Activated CD4-positive, alpha-beta T cell treated with anti-CD3 and anti-CD28 coated beads, Interleukin-2, amount 50 U/mL, for 24 hours (primary cell): ENCODE measurements at places on chromosomes 16 and 17.

DNA sequence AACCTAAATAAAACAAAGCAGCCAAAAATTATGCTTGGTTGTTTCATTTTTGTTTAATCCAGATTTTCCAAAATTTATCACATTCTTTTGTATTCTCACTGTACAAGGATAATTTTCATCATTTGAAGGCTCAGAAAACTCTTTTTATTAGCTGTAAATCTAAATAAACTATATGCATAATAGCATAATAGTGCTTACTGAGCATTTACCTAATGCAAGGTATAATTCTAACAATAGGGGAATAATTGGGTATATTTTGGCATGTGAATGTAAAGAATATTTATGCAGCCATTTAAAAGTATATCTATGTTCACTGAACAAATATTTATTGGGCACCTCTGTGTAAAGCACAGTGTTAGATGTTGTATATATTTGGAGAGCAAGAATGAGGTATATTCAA lies 17.0 kb downstream of the PALB2 start:
- DNase-seq = no peak

- DNase-seq = no peak
These were observed 171.7 kb downstream of the LAT start for GRCh38 chr16:29156511-29156910.

GRCh38 chr17:48472411-48473281 lies 42.6 kb upstream of the SKAP1 start:
- DNase-seq = no peak

DNA sequence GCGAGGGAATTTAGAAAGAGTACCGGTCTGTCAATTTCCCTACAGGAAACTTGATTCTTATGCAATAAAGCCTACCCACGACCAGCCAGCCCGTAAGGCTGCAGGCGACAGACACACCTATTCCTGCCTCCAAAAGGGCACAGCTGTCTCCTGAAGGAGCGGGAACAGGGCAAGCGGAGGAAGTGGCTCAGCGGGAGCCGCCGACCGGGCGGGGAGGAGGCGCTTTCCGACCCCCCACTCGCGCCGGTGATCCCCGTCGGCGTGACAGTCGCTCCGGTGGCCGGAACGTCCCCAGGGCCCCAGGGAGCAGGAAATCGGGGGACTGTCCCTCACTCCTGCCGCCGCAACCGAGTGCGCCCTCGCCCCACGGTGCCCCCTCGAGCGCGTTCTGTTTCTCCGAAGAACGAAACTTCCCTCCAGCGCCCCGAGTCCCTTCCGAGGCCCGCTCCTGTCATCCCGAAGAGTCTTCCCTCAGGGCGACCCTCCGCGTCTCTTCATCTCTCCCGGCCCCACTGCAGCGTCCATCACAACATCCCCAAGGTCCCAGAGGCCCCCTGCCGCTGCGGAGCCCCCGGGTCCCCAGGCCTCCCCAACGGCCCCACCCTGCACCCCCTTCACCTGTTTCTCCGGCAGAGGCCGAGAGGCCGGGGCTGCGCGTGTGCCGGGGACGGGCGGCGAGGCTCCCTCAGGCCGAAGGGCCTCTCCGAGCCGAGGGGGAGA lies 421 bp downstream of the STAT3 start:
- DNase-seq = no peak

- DNase-seq = no peak
These were observed 104.7 kb downstream of the SOCS1 start for GRCh38 chr16:11151156-11151884.

GRCh38 chr17:1762901-1763898 lies 1.3 kb downstream of the SERPINF1 start:
- DNase-seq = no peak

- DNase-seq = no peak
These were observed 190.7 kb downstream of the FOXL1 start for GRCh38 chr16:86768999-86769398.

GRCh38 chr17:40425741-40426140 lies 8.0 kb upstream of the TOP2A start:
- DNase-seq = no peak

DNA sequence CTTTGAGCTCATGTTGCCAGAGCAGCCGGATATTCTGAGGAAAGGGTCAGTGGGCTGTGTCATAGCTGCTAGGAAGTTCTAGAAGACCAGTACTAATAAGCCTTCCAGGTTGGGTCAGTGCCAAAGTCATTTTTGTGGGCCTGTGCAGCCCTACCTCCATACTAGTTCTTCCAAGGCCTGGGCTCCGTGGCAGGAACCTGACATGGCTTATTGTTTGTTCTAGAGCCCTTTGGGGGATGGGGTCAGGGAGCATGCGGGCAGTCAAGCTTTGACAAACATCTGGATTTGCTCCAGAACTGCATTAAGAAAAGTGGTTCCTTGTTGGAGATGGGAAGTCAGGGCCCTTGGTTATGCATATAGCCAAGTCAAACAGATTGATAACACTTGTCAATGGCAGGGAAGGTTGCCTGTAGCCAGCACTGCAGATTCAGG lies 7.6 kb downstream of the ALKBH5 start:
- DNase-seq = no peak

GRCh38 chr16:29925781-29926710 lies at the start of gene KCTD13:
TSS of gene KCTD13 (minus strand) at chr16:29926226. CDS start at chr16:29926033, 193 bp downstream.
- peak; percentile 85 for DNase-seq

- no peak for DNase-seq
These were observed 282.9 kb upstream of the N4BP1 start for GRCh38 chr16:48892893-48893292.

DNA sequence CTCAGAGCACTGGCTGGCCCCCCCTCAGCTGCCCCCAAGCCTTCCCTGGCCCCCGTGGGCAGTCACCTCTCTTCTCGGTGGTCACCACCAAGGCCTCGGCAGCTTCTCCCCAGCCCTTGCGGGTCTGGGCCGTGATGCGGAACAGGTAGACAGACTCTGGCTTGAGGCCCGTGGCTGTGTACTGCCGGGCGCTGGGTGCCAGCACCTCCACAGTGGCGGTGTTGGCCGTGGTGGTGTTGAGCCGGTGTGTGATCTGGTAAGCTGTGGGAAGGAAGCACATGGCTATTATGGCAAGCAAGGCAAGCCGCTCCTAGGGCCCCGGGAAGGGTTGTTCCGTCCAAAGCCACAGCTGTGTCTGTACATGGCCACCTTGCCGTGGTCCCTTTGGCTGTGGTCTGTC lies 78.4 kb upstream of the CDC42EP4 start:
- no peak for DNase-seq

GRCh38 chr16:88784074-88784855 lies 755 bp downstream of the PIEZO1 start:
- no peak for DNase-seq

DNA sequence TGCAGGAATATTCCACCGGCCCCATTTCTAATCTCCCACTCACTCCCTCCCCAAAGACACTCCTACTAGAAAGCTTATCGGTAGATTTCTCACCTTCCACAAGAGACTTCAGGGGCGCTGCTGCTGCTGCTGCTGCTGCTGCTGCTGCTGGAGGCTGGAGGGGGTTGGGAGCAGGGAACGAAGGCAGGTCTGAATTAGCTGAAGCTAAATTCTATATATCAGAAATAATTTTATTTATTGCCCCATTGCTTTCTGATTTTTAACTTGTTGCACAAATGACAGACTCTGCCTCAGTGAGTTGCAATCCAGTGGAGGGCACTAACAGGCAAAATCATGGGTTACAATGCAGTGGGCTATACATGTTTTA lies 25.8 kb upstream of the HLF start:
- DNase-seq = no peak

DNA sequence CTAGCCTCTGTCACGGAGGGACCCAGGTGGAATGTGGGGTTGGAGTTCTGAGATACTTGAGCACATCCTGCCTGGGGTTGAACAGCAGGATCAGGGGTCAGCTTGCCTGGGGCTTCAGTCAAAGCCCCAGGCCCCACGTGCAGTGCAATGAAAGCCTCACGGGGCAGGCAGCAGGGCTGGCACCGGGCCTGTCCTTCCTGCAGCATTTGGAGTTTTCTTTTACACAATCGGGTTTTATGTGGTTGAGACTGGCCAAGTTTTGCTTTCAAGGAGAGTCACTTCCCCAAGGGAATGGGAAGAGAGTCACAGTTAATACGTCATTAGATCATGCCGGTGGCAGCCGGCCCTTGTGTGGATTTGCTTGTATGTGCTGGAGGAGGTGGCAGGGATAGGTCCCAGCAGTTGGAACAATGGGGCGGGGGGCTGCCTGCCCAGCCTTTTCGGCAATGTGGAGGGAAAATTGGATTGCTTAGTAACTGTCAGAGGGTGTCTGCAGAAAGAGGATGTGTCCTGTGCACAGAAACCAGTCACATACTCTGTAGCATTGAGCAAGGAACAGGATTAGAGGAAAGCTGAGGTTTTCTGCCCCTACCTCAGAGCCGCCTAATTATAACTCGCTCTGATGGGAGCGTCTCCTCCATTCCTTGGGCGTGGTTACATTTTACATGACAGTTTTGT lies 4.5 kb downstream of the RMI2 start:
- no peak for DNase-seq

DNA sequence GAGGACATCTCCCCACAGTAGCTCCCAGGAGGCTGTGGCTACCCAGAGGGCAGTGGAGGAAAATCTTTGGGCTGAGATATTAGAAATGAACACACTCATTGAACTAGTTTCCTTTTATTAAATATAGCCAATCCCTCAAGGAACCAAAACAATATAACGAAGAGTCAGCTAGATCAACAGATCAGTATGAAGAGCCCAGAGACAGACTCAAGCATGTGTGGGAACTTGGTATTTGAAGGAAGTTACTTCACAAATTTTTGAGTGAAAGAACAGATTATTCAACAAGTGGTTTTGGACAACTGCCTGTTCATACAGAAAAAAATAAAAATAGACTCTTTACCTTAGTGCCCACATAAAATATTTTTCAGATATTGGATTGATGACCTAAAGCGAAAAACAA lies 183.6 kb upstream of the PMFBP1 start:
- no peak for DNase-seq

DNA sequence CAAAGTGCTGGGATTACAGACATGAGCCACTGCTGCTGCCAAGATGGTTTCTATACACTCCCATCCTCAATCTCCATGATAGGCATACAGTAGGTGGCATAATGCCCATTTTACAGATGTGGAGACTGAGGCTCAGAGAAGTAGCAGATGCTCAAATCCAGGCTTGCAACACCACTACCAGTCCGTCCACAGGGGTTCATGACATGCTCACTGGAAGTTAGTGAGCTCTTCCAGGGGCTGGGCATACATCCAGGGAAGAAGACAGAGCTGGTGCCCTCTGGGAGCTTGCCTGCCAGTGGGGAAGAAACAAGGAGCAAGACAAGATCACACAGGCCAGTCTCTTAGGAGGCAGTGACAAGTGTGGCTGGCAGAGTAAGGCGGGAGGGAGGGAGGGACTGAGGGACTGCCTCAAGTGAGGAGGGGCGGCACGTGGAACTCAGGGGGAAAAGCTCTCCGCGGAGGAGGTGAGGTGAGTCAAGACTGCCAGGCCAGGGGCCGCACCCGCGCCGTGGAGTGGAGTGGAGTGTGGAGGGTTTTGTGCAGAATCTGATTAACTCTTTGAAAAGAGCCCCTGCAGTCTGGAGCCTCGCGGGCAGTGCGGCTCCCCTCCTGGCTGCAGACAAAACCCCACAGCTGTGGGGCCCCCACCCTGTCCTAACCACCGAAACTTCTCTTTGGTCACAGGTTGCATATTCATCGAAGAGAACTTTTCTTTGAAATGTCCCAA lies 27.9 kb downstream of the SREBF1 start:
- DNase-seq = no peak

DNA sequence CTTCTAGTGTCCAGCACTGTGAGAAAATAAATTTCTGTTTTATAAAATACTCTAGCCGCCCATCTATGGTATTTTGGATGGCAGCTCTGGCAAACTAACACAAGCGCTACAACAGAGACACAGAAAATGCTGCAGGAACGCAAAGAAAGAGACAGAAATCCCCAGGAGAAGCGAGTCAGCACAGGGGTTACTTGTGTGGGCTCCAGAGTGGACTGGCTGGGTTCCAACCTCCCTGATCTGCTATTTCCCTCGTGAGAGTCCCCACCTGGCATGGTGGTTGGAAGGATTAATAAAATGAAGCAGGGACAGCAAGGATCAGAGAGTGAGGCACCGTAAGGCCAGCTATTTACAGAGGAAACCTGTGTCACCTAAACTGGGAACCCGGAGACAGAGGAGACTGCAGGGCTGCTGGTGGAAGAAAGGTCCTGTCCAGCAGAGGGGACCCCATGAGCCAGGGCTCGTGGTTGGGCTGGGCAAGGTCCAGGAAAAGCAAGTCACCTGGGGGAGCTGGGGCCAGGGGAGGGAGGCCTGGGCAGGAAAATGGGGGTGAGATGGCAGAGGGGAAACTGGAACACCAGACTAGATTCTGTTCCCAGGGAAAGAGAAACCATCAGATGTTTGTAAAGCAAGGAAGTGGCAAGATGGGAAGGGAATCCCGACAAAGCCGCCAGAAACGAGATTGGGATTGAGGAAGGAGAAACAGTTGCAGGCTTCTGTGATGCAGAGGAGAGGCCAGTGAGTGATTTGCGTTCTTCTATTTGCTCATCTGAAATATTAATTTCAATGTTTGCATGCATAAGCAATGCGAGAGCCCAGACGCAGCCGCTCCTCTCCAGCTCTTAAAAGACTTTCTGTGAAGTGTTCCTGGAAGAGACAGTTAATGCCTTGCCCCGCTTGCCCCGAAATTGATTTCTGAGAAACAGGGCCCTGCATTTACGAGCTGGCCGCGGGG lies 63.0 kb upstream of the TEKT3 start:
- no peak for DNase-seq

DNA sequence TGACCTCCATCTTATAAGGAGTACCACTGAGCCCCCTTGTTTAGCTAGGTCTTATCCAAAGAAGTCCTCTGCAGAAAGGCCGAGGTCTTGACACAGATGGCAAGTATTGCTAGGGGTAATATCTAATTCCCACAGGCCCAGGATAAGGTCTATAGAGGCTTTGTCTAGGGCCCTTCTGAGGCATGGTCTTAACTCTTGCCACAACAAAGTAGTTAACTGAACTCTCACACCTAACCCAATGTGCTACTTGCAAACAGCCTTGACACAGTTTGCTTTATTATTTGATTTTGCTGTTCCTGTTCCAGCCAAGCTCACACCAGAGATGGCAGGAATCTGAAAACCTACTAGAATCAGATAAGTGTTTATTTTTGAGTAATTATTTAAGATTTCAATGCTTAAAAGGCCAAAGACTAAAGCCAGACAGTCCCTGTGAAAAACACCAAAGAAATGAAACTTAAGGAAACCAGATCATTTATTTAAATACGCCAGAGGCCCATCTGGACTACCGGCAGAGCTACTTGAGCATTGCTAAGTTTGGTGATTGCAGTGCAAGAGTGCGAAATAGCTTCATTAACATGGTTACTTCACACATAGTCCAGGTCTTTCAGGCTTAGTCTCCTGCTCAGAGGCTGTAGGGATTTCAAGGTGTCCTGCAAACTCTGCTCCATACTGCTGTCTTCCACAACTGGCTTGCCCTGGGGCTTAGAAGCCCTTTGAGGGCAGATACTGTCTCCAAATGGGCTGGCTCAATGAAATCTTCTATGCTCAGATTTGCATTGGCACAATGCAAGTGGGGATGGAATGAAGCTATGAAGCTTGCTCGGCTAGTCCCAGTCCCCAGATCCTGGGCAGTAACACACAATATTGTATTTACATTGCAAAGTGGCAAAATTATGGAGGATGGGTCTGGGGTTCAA lies 28.5 kb upstream of the SUPT4H1 start:
- DNase-seq = no peak

- DNase-seq = no peak
These were observed 257.7 kb downstream of the XYLT1 start for GRCh38 chr16:17213025-17213424.

GRCh38 chr16:55273959-55274358 lies 50.0 kb upstream of the IRX6 start:
- no peak for DNase-seq

- DNase-seq = no peak
These were observed 13.1 kb downstream of the KIAA0513 start for GRCh38 chr16:85040685-85041084.
